ENCODE measurements at places on chromosomes 5 and 9.

DNA sequence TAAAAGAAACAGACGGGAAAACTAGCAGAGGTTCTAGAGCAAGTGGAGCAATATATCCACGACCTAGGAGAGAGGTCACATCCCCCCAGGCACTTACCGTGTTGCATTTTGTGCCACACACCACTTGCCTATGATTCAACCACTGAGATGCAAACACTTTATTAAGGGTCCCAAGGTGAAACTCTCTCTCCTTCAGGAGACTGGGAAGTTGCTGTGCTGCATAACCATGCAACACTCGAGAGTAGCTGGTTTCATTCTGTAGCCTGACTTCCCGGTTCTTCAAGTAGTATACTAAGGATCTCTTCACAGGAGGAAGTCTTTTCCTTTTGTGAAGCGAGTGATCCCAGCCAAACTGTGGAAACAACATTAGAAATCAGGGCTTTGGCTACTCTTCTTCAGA is 1.6 kb downstream of the DCAF12 start:
- no peak for DNase-seq

- no peak for DNase-seq
Measured at GRCh38 chr5:151062405-151063141, 18.3 kb downstream of the TNIP1 start.

DNA sequence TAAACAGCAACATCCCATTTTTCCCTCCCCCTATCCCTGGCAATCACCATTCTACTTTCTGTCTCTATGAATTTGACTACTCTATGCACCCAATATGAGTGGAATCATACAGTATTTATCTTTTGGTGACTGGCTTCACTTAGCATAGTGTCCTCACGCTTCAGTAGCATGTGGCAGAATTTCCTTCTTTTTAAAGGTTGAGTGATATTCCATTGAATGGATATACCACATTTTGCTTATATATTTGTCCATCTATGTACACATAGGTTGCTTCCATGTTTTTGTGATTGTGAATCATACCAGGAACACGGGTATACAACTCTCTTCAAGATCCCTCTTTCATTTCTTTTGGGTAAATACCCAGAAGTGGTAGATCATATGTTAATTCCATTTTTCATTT is 69.9 kb downstream of the CERT1 start:
- DNase-seq: no peak

DNA sequence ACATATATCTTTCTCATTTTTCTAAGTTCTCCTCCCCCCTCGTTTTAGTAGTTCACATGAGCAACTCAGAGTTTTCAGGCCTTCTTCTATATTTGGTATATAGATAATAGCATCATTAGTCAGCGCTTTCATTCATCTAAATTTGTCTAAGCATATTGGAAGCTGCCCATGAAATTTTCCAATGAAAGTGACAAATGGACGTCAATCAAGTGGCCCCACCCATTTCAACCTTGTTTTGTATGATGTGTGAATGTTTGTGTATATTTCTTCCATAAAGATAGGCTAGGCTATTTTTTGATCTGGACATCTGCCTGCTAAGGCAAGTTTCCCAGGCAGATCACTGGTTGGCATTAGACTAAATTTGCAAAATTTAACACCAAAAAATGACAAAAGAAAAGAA is 104.0 kb upstream of the SSBP2 start:
- no peak for DNase-seq

DNA sequence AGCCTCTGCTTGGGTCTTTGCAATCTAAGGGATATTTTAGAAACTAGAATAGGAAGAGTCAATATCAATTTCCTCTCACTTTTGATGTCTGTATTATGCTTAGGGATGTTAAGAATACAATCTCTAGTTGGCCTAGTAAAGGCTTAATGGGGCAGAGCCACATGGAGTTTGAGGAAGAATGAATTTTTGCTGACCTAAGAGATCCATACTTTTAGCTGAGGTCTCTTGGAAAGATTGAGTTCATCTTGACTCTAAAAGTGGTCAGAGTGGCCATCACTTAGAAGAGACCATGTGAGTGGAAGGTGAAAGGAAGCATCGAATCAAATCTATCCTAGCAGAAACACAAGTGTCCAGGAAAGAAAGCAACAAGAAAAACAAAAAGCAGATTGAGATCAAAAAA is 92.2 kb upstream of the SLC28A3 start:
- DNase-seq: no peak

- no peak for DNase-seq
Measured at GRCh38 chr9:98172604-98173003, 19.8 kb downstream of the CORO2A start.

- no peak for DNase-seq
Measured at GRCh38 chr5:124103671-124104070, 591.7 kb downstream of the CSNK1G3 start.

- peak; percentile 93 for DNase-seq
Measured at GRCh38 chr5:172443441-172444109, 10.8 kb downstream of the SH3PXD2B start.

DNA sequence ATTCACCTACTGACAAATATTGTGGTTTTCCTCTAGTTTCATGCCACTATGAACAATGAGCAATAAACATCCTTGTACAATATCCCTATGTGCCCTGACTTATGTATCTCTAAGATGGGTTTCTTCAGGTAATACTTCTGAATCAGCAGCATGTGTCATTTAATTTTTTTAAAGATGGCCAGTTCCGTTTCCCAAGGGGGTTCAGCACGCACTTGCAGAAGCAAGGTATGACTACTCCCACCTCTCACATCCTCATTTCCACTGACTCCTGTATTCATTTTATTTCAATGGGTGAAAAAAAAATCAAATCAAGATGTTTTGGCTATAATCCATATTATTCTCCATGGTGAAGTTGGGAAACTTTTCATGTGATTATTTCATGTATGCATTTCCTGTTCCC is 14.7 kb upstream of the ADAMTS19 start:
- no peak for DNase-seq

DNA sequence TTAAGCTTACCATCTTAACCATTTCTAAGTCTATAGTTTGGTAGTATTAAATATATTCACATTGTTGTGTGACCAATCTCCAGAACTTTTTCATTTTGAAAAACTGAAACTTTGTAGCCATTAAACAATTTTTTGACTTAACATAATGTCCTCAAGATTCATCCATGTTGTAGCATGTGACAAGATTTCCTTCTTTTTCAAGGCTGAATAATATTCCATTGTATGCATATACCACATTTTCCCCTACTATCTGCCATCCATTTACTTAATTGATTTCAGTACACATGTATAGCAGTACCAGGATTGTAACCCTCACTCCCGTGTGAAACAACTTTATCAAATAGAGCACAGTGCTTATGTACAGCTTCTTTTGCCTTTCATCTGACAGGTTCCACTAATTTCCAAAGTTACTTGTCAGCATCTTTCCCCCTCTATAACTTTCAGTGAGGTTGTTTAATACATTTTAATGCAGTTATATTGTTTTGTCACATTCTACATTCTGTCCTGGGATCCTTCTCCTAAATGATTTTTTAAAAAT is 7.4 kb upstream of the GNPDA1 start:
- no peak for DNase-seq

DNA sequence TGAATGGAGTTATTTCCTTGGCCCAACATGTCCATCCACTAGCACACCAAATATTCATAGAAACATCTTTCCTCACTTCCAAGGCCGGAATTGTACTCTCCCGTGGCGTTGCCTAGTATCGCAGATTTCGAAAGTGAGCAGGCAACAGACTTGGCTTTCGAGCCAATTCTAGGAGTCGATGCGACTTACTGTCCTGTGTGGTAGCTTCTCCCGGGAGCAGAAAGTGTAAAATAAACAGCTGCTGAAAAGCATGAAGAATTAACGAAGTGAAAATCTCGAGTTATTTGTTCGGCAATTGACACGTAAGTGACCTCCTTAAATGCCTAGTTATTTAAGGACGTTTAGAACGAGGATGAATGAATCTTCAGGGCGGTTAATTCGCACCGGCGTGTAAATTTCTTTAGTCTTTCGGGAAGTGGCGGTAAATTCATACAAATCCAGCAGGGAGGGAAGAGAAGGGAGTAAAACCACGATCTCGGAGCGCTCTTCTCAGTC is 449 bp upstream of the PCSK5 start:
- no peak for DNase-seq

DNA sequence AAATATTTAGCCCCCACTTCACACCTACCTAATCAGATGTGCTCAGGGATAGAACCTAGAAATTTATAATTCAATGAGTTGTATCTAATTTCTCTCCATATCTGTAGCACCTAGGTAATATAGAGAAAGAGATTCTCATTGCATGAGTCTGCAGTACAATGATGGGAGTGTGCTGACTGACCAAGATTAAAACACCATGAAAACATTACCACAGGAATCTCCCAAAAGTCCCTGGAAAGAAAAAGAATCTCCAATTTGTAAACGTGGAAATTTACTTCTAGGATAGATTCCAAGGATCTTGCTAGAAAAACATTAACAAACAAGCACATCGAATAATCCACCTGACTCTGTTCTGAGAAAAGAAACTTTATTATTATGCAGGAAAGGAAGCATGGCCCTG is 45.0 kb upstream of the DMRTA1 start:
- DNase-seq: no peak

DNA sequence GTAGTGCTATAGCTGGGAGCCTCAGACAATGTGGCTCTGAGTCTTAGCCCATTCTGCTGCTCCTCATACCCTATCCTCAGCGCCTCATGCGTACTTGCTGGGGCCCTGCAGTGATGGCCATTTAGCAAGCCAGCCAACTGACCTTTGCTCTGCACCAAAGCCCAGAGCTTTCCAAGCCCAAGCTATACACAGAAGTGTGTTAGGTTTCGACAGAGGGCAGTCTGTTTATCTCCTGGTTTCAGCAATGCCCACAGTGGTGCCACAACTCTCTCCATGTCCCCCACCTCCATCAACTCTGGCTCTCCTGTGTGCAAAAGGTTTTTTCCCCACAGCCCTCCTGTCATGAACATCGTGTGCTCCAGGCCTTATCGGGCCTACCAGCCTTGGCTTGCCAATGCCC is 16.9 kb downstream of the GNG10 start:
- no peak for DNase-seq

- DNase-seq: no peak
Measured at GRCh38 chr9:134951461-134951860, 33.7 kb upstream of the FCN1 start.

Data from non-pigmented ciliary epithelial cell (primary cell).